Right ventricle myocardium superior (tissue), 1 donor: ENCODE measurements at places on chromosomes 1 and 21. TPM values are rescaled to one million over a fixed set of nuclear protein-coding genes. Genes with fewer than 3 reads are reported as not detected.

DNA sequence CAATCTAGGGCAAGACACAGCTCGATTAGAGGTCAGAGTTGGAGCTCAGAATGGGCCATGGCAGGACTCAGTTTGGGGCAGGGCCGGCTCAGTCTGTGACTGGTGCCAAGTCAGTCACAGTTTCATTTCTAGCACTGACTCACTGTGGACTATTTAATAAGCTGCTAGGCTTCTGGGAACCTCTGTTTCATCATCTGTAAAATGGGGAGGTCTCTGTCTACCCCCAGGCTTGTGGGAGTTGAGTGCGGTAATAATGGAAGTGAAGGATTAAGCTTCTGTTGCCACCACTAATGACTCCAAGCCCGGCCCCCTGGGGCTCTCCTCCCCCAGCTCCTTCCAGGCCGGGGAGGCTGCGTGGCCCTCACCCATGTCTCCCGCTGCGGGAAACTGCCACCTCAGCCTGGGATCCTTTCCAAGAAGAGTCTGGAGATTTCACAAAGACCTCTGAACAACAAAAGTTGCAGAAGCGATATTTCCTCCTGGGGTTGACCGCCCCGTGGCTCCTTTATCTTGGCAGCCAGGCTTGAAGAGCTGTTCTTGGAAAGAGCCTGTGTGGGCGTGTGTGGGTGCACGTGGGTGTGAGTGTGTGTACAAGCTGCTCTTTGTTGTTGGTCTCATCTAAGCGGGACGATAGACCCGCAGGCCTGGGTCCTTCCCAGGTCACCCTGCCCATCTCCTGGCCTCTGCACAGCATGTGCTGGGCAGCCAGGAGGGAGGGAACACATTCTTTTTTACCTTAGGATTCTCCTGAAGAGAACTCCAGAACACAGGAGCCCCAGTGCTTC lies 29.1 kb downstream of the KNCN start:
- peak; percentile 59 for DNase-seq

- no peak for DNase-seq
These were observed 46.5 kb downstream of the TP73 start for GRCh38 chr1:3698660-3699408.

GRCh38 chr21:39153373-39153772 lies 29.9 kb downstream of the PSMG1 start:
- DNase-seq = no peak

DNA sequence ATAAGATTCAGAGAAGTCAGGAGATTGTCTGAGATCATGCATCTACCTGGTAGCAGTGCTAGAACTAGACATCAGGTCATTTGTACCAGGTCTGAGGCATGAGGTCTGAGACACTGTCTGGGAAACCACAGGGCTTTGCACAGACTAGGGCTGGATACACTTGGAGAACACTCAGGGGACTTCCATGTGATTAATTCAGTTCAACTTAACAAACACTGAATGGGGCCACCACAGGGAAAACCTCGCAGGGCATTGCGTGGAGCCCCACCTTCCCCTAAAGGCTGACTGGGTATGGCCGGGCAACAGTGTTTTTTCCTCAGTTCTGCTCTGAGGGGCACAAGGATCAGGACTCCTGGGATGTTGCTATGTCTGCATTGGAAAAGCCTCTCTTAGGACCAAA lies 86.5 kb upstream of the WARS2 start:
- DNase-seq = no peak

- DNase-seq = no peak
These were observed 11.7 kb downstream of the CNIH4 start for GRCh38 chr1:224368409-224368808.

DNA sequence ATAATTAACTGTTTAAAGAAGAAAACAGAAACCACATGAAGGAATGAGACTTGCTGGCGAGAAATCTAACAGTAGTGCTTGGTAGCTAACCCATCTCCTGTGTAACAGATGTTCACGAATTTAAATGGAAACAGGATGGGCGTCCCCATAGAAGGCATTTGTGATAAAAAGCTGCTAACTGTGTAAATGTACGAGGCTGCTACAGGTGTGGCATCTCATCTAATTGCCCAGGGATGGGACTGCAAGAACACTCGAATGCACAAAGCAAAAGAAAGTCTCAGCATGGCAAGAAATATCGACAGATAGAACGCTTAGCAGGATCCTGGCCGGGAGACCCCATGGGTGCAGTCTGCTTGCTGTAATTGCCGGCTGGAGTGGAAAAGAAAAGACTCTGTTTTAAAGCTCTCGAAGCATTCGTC lies 112.7 kb downstream of the RUNX1 start:
- DNase-seq = no peak

DNA sequence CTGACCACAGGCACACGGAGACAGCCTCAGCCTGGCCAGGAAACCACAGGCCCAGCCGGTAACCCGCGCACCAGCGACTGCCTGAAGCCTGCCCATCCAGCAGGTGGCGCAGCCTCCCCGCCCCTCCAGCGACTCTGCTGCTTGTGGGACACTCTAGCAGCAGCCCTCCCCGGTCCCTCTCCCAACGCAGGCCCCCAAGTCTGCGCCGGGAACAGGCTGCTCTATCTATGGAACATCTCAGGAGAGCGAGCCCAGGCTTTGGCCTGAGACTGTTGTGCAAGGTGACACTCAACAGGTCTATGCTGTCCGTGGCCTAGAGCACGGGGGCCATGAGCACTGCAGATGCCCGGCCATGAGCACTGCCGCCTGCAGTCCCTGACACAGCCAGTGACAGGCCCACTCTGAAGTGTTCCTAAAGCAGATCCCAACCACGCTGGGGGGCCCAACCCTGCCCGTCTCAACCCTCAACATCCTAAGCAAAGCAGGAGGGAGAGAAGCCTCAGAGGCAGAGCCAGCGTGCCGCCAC lies 28.4 kb downstream of the WDR4 start:
- DNase-seq = no peak

DNA sequence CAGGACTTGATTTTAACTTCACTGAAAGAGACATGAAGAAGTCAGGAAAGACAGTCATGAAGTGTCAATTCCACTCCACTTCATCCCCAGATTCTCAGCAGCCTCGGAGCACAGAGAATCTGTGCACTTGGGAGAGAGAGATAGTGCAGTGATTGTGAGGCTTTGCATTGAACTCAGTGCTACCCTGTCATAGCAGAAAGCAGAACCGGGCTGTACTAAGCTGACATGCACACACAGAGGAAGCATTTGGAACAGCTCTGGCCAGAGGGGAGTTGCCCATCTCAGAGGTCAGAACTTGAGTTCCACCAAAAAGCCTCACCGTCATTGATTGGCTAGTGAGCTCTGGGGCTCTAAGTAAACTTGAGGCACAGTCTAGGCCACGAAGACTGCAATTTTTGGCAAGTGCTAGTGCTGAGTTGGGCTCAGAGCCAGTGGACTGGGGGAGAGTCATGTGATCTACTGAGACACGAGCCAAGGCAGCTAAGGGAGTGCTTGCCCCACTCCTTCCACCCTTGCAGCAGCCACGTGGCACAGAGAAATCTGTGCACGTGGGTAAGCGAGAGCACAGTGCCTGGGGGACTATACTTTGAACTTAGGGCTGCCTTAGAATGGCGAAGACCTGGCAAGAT lies 810.2 kb upstream of the ADAMTS5 start:
- peak; percentile 54 for DNase-seq

Gene SPSB1
- 13.0 TPM for total RNA-seq

Gene OPTC
- total RNA-seq = not detected
